ENCODE measurements at places on chromosomes 7 and 10. TPM values are rescaled to one million over a fixed set of nuclear protein-coding genes. Genes with fewer than 3 reads are reported as not detected.

Gene SKIDA1
- total RNA-seq = 0.82 TPM

Gene ANKRD7
- 2.5 TPM for total RNA-seq

Gene PTPRN2
- total RNA-seq = 7.1 TPM

Gene CHAT
- total RNA-seq = not detected

DNA sequence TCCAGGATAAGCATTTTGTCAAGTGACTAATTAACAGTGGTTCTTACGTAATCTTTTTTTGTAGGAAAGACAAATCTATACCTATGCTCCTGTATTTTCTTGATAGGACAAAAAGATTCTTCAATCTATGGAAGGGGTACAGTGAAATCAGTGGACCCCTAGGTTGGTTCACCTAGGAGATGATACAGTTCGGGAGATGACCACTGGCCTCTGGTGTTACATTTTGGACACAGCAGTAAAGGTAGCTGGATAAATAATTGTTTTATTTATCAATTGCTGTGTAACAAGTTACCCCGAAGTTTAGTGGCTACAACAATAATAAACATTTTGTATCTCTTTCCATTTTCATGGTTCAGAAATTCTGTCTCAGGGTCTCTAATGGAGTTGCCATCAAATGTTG lies 288.2 kb upstream of the MAGI2 start:
- no peaks in the 10 kb centered on the region for H3K27me3 ChIP-seq
- H3K4me3 ChIP-seq = no peak overlapping the region
- no peaks in the 10 kb centered on the region for H3K4me1 ChIP-seq

DNA sequence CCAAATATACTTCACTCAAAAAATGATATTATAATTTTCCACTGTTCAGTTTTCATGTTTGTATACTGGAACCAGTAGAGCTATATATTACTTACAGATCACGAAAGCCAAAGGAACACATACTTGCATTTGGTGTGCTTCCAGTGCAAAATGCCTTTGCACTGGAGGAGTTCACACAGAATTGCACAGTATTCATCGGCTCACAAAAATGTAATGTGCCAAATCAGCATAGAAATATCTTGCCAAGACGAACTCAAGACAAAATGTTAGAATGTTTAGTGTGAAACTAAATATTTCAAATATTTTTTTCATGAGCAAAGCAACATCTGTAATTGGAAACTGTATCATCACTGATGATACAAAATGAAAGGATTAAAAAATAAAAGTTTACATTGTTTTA lies 646.2 kb upstream of the SEMA3D start:
- no peaks in the 10 kb centered on the region for H3K4me1 ChIP-seq
- H3K27ac ChIP-seq = no peak overlapping the region
- H3K36me3 ChIP-seq = no peaks in the 10 kb centered on the region
- DNase-seq = no peak
- H3K27me3 ChIP-seq = no peaks in the 10 kb centered on the region
- no peak overlapping the region for H3K4me3 ChIP-seq

GRCh38 chr7:66952343-66953043 lies 31.5 kb downstream of the TMEM248 start:
- no peak for DNase-seq
- H3K36me3 ChIP-seq = peaks cover 65% of the 10 kb centered on the region
- H3K4me3 ChIP-seq = no peak overlapping the region

DNA sequence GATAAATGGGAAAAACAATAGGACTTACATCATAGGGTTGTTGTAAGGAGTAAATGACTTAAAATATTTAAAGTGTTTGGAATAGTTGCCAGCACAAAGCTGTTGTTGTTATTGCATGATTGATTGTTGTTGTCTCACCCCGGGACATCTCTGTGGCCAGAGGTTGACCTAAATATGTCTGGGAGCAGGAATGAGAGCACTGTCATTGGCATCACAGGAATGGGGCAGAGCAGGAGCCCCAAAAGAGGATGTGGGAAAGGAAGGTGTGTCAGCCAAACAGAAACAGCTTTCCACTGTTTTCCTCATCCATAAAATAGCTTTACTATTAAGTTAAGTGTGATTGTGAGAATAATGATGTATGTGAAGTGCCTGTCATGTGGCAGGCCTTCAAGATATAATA lies 121.6 kb downstream of the TMEM168 start:
- H3K27ac ChIP-seq = no peak overlapping the region
- no peak overlapping the region for H3K4me3 ChIP-seq
- H3K27me3 ChIP-seq = no peaks in the 10 kb centered on the region
- no peaks in the 10 kb centered on the region for H3K4me1 ChIP-seq
- no peak for DNase-seq

DNA sequence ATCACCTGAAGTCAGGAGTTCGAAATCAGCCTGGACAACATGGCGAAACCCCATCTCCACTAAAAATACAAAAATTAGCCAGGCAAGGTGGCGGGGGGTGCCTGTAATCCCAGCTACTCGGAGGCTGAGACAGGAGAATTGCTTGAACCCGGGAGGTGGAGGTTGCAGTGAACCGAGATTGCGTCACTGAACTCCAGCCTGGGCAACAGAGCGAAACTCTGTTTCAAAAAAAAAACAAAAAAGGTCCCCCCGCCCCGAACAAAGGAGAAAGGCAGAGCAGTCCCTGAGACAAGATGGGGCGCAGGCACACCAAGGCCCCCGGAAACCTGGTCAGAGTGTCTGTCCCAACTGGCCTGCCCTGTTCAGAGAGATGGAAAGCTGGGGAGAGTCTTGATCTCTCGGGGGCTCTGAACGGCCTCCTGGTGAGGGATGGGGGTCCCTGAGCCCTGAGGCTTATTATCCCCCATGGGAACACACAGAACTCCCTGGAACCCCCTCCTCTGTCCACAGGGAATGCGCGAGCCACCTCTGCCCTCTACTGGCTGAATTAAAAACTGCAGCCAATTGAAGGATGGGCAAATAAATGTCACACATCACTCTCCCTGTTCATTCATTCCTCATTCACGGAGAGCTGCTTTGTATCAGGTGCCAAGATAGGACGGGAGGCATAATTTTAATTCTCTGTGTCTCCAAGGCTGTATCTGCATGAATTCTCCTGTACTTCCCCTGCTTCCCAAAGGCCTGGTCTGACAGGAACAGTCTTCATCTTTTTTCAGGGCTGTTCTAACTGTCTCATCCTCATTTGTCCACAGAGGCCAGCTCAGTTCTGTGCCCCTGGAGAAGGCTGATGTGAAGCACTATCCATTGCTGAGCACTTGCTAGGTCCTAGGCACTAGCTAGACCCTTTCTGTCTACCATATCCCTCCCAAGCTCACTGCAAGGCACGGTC lies 28.9 kb downstream of the MAT1A start:
- DNase-seq = no peak
- H3K4me1 ChIP-seq = no peaks in the 10 kb centered on the region
- no peak overlapping the region for H3K27ac ChIP-seq
- H3K4me3 ChIP-seq = no peak overlapping the region
- H3K36me3 ChIP-seq = no peaks in the 10 kb centered on the region
- no peaks in the 10 kb centered on the region for H3K27me3 ChIP-seq

DNA sequence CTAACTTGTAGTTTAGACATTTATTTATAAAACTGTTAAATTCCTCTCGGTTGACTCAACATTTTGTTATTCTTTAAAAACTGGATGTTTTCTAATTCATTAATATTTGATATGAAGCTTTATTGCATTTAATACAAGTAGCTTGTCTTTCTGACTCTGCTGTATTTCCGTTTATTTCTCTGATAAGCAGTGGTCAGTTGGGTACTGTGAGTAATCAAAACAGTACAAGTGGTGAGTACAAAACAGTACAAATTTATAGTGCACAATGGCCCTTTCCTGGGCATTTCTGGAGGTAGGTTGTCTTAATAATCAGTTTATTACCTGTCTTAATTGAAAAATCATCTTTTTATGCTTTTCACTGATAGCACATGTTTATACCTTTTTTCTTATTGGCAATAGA lies 182.7 kb downstream of the CCSER2 start:
- DNase-seq = no peak
- H3K27me3 ChIP-seq = no peaks in the 10 kb centered on the region
- no peak overlapping the region for H3K4me3 ChIP-seq
- H3K4me1 ChIP-seq = no peaks in the 10 kb centered on the region
- no peaks in the 10 kb centered on the region for H3K36me3 ChIP-seq
- H3K27ac ChIP-seq = no peak overlapping the region

DNA sequence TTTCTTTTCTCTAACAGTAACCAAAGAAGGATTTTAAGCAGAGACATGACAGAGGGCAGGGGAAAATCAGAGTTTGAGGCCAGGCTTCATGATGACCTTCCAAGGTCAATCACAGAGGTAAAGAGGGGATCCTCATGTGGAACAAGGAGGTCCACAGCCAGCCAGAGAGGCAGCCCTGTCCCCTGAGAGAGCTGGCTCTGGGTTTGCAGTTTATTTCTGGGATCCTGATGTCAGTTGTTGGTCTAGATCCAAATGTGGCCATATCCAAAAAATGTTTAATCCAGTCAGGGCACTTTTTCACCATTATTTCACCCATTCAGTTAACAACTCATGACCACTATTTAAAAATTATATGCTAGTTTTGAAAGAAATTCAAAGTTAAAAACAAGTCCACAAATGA lies 45.6 kb downstream of the GPR141 start:
- H3K4me3 ChIP-seq = no peak overlapping the region
- DNase-seq = no peak
- peak overlapping the region; percentile 41 for H3K27ac ChIP-seq
- H3K36me3 ChIP-seq = no peaks in the 10 kb centered on the region

- H3K4me1 ChIP-seq = no peaks in the 10 kb centered on the region
- peak within 1 kb of the TSS; percentile 42 for H3K4me3 ChIP-seq
- H3K27ac ChIP-seq = peak within 1 kb of the TSS; percentile 52
- DNase-seq = no peak
- H3K27me3 ChIP-seq = no peaks in the 10 kb centered on the region
Measured at GRCh38 chr7:18495412-18496340, at the start of gene HDAC9. Gene HDAC9, plus strand, starts transcription at chr7:18495749. Its CDS starts 554 bp downstream, at chr7:18496303.

DNA sequence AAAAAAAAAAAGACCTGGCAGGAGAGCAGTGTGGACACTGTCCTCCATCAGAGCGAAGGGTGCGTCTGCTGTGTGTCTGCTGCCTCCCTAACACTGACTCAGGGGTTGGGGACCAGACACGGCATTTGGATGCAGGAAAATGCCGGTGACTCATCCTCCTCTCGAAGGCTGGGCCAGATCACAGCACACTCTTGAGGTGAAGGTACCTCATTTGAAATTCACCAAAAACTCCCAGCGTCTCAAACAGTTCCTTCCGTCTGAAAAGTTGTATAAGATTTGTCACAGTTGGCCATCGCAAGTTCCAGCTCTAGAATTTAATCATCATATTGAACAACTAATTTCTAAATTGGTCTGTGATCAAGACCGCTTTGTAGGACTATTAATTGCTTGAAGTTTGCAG lies 118.1 kb upstream of the LYZL2 start:
- no peak for DNase-seq
- no peaks in the 10 kb centered on the region for H3K4me1 ChIP-seq
- H3K36me3 ChIP-seq = no peaks in the 10 kb centered on the region
- no peaks in the 10 kb centered on the region for H3K27me3 ChIP-seq

DNA sequence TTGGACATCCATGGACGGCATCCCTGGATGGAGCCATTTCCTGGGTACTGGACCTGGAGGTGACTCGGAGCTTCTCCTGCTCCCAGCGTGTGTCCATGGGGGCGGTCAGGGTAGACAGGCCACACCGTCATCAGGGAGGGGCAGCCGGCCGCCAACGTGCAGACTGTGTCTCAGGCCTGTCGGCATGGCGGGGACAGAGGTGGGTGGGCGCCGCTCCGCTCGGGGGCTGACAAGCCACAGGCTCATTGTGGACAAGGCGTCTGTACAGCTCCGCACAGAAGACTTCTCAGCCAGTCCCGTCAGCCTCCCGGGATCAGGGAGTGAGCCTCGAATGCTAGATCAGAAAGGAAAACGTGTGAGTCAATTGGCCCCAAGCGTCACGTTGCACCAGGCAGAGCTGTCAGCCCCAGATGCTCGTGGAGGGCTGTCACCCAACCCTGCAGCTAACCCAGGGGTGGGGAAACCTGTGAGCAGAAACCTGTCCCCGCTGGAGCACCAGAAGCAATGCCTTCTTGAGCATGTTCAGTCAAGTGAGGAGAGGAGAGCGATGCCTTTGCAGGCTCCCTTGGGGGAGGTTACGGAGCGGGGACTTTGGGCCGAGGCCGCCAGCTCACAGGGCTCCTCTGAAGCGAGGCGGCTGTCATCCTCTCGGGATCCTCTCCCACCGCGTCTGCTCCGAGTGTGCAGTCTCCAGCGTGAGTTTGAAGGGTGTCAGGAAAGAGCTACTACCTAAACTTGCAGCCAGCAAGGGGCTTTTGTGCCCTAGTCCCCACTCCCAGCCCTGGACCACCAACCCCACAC lies 16.0 kb upstream of the DPYSL4 start:
- DNase-seq = no peak
- no peaks in the 10 kb centered on the region for H3K36me3 ChIP-seq
- peaks cover 2% of the 10 kb centered on the region for H3K4me1 ChIP-seq
- no peak overlapping the region for H3K27ac ChIP-seq

All from sigmoid colon (tissue), 7 donors.